ENCODE measurements at places on chromosomes 12 and 14.

DNA sequence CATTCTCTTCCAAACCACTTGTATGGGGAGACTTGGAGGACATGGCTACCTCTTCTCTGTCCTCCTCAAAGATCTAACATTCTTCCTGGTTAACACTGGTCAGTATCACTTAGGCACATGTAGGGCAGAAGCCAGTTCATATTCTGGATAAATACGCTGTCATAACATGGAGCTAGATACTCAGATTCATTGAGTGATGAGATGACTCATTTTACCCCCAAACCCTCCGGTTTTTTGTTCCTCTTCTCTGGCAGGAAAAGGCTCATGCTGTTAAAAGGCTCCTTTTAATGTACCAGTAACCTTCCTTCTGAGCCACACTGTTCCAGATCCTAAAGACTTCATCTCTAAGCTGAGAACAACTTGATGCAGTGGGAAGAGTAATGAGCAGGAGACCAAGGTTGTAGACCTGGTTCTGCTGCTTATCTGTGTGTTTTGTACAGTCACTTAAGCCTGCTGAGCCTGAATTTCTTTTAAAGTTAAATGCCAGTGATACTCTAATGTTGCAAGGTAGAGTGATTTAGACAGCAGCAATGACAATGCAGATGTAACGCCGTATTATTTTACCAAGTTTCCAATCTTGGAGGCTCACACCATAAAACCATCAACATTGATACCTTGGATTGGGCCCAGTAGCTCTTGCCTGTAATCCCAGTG, 57.3 kb upstream of the ELK3 start:
- DNase-seq, result no peak

DNA sequence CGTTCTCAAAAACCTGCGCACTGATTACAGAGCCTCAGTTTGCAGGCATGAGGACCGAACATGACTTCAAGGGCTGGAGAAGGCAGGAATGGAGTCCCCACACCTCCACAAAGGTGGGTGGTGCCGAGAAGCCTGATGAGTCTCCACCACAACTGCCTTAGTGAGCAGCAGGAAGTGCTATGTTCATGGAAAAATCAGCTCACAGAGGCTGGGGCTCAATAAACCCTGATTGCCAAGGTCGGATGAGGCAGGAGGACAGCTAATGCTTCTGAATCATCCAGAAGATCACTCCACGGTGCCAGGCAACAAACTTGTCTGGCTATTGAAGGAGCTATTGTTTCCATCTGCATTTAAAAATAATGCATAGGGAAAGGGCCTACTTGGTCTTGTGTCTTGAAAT, 31.1 kb downstream of the APPL2 start:
- no peak for DNase-seq

- DNase-seq, result no peak
These were observed 383.1 kb downstream of the EGLN3 start for GRCh38 chr14:33567731-33568130.

- DNase-seq, result no peak
These were observed 200.5 kb upstream of the OR4E1 start for GRCh38 chr14:21874167-21874566.

DNA sequence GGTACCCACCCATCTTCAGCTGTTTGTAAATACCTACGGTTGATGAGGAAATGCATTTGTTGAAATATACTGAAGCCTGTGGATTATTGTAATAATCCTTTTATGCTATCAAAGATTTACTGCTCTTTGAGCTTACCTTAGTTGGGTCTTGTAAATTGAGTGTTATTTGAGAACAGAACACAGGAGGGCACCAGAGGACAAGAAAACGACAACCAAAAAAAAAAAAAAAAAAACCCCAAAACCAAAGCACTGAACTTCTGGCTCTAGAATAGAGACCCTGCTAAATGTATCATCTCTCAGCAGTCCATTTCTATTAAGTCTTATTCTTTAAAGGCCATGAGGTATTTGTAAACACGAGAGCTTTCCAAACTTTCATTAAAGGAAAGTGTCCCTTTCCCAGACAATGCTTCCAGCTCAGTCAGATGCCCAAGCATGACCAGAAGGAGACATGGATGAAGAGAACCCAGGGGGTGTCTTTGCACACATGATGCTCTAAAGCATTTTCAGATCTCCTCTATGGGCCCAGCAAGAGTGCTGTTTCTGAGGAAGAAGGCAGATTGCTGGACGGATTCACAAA, 763.9 kb downstream of the NRXN3 start:
- peak; percentile 12 for DNase-seq

- DNase-seq, result no peak
These were observed 107.0 kb downstream of the PAPLN start for GRCh38 chr14:73344319-73344718.

- DNase-seq, result no peak
These were observed 21.9 kb downstream of the TDP1 start for GRCh38 chr14:89977668-89978067.

DNA sequence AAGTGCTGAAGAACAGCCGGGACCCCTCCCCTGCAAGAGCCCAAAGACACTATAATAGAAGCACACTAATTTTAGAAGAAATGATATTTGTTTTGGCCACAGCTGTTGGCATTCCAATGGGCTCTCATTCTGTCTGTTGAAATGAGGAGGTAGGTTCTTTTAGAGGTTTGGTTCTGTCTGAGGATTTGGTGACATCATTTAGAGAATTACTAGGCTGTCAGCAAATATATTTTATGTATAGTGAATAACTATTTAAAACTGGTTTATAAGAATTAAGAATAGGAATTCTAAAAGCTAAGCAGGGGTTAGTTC, 200.7 kb upstream of the SLC38A2 start:
- DNase-seq, result no peak
